A172 (cell line): ENCODE measurements at places on chromosomes 6 and 20. TPM values are rescaled to one million over a fixed set of nuclear protein-coding genes. Genes with fewer than 3 reads are reported as not detected.
A peak's percentile ranks its signal among the peaks of the same experiment; 100 is the strongest.

MLN gene
- not detected in 2 replicates for total RNA-seq

CEP250 gene
- 18.4 and 21.4 TPM in 2 replicates for total RNA-seq

SNX5 gene
- total RNA-seq: 110 and 134 TPM in 2 replicates

KIF13A gene
- 22.9 and 25.9 TPM in 2 replicates for total RNA-seq

WDR46 gene
- 77.9 and 95.4 TPM in 2 replicates for total RNA-seq

POU5F1 gene
- not detected in 2 replicates for total RNA-seq

MACROD2 gene
- total RNA-seq: 0.02 and 0.46 TPM in 2 replicates

OOEP gene
- not detected in 2 replicates for total RNA-seq

LINC00237 gene
- not detected in 2 replicates for total RNA-seq

DYNLT1 gene
- 128 and 154 TPM in 2 replicates for total RNA-seq

DNA sequence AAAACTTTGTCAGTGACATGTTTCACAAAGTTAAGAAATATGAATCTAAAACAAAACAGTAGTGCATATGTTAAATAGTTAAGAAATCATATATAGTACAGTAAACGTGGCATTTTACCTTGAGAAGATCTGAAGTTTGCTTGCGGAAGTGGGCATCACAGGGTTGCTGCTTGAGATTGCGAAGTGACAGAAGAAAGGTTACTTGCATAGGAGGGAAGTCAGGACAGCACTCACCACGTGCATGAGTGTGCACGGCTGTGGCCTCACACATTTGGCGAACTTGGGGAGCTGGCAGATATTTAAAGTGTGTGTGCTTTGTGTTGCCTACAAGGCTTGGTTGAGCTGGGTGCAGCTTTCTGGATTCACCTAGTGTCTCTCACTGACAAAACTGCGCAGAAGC lies 431.5 kb upstream of the ARID1B start:
- no peak for DNase-seq

GRCh38 chr6:8110117-8110721 lies 7.9 kb upstream of the EEF1E1 start:
- no peak for DNase-seq

DNA sequence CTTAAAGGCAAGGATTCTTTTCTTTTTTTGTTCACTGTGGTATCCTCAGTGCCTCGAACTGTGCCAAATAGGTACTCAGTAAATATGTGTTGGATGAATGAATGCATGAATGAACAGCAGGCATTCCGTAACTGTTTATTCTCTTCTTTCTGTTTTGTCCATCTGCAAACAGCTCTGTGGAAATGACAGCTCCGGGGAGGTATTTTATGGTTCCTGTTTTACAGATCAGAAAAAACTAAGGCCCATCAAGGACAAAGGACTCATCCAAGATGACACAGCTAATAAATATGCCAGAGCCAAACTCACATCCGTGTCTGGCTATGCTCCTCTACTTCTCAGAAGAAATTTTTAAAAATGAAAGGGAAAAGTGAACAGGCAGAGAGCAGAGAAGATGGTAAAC lies 21.0 kb downstream of the JPH2 start:
- DNase-seq: peak; percentile 43

DNA sequence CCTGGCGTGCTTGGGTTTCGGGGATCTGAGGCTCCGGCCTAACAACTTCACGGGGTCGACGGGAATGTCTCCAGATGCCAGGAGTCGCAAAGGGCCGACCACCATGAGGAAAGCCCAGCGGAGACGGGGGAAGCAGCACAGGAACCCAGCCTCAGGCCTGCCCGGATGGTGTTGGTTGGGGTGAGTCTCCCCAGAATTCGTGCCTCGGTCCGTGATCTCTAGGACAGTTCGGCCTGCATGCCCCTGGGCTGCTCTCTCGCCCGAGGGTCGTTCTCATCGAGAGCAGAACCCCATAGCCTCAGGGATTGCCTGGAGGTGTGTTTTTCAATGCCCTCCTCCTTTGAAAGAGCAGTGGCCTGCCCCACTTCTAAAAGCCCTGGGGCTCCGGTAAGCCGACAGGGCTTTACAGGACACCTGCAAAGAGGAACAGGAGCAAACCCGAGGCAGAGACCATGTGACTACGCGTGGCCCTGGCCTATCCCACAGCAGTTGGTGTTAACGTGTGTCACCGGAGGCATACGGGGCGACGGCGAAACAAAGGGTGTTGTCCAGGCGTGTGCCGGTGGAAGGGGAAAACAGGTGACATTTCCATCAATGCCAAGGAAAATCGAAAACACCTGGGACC lies 973.1 kb upstream of the DEFB115 start:
- DNase-seq: no peak

DNA sequence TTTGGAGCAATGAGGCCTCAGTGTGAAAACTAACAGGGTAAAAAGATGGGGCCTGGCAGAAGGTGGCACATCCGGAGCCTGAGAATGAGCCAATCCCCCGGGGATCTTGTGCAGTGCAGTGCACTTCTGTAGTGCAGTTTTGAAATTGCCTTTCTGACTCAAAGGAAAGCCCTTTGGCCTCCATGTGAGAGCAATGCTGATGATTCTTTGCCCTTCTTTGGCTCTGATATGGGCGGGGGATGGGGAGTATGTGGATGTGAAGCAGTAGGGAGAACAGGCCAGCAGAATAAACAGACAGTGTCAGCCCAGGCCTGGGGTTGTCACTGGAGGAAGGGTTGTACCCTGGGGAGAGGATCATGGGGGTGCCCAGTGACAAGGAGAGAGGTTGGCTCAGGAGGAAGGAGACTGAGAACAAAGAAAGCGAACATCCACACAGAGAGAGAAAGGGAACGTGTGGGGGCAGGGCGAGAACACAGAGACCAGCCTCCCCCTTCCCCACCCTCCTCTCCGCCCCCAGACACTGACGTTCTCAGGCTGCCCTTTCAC lies 351.2 kb downstream of the CDC5L start:
- no peak for DNase-seq

GRCh38 chr6:45721665-45722064 lies 294.0 kb downstream of the CLIC5 start:
- no peak for DNase-seq

DNA sequence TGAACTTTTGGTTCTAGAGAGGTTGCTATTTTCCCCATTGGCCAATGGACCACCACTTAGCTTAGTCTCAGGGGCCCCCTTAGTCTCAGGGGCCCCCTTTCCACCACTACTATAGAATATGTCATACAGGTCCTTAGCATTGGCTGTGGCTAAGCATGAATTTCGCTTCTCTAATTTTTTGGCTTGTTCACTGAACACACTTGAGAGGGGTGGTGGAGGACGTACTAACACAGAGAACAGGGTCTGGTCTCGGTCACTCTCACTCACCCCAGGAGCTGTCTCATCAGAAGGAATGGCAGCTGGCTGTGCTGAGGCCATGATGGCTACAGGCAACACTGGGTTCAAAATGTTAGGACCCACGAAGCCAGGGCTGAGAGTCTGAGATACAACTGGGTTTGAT lies 30.3 kb downstream of the ZNF318 start:
- DNase-seq: no peak

GRCh38 chr6:133179481-133179880 lies 61.7 kb upstream of the EYA4 start:
- no peak for DNase-seq

GRCh38 chr6:8821981-8822381 lies 386.6 kb upstream of the SLC35B3 start:
- DNase-seq: no peak

GRCh38 chr20:5895626-5896025 lies 54.7 kb downstream of the TRMT6 start:
- no peak for DNase-seq

DNA sequence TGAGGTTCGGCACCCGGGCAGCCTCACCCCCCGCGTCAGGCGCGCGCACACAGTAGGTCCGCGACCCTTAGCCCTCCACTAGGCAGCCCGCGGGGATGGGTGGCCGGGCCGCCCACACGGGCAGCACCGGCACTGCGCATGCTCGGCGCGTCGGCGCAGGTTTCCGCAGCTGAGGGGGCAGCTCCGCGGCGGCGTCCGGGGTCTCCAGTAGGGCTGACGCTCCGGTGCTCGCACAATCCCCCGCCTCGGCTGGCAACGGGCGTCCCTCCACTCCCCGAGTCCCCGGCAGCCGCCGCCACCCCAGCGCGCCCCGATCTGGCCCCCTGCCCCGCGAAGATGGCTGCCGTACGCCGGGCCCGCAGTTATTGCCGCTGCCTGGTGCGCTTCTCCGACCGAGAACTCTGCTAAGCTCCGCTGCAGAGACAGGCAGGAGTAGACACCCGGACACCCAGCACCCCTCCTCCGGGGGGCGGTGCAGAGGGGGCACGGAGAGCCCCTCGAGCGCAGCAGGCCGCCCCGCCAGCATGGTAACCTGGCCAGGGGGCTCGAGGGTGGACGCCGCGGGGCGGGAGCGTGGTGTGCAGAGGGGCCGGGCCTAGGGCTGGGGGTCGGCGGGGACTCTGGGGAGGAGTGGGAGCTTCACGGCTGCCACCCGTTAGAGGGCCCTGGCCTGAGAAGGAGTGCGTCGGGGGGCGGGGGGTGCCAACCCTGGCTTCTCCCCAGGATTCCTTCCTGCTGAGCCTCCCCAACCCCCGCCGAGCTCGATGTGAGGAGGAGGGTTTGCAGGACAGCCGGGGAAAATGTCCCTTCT lies at the start of gene FBXO9:
Gene FBXO9, plus strand, starts transcription at position 139 of the 811 bp plus-strand sequence. Its CDS starts 386 bp downstream, at position 525.
- DNase-seq: peak; percentile 29

GRCh38 chr6:38876475-38876874 lies 161.4 kb downstream of the DNAH8 start:
- no peak for DNase-seq

GRCh38 chr6:36120979-36121786 lies 9.1 kb upstream of the MAPK13 start:
- peak; percentile 42 for DNase-seq

DNA sequence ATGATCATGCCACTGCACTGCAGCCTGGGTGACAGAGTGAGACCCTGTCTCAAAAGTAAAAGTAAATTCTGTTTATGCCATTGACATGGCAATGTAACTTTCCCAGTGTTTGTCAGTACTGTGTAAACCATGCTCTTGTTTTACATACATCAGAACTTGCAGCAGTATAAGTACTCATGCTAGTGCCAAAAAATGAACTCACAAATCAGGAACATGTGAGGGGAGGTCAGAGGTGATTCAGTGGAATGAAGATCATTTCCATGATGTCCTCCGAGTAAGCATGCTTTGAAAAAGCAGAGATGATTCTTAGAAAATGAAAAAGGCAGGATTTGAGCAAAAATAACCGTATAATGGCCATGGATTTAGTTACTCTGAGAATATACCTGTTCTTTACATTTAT lies 81.9 kb downstream of the ANKS1A start:
- DNase-seq: no peak

- no peak for DNase-seq
Measured at GRCh38 chr6:90643381-90643780, 56.5 kb upstream of the MAP3K7 start.

DNA sequence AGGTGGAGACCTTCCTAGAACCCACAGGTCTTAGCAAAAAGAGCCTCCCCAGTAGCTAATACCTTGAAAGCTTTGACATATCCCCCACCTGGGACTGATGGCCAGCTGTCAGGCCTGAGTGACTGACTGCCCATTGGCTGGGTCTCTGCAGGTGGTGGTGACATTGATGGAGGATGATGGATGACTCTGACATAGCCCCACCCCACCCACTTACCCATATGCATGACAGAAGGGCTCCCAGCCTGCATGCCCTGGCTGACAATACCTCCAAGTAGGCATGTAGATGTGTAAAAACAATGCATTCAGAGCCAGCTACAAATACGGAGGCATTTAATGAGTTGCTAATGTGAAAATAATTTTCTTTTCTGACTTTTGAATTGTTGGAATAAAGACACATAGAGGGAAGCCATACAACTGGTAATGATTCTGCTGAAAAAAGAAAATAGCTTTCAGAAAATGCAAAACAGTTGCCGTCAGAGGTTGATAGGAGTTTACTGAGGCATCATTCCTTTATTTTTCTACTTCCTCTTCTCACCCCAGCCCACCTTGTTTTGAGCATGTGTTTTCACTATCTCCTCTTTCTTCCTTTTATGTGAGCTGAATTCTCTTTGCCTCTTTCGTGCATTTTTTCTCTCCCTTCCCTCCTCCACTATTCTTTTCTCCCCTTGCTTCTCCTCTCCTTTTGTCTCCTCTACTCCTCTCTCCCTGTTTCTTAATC lies 70.6 kb downstream of the OLIG3 start:
- no peak for DNase-seq

GRCh38 chr6:104632588-104632987 lies 227.1 kb downstream of the HACE1 start:
- no peak for DNase-seq

GRCh38 chr20:34732523-34732922 lies 28.4 kb downstream of the TP53INP2 start:
- DNase-seq: no peak

DNA sequence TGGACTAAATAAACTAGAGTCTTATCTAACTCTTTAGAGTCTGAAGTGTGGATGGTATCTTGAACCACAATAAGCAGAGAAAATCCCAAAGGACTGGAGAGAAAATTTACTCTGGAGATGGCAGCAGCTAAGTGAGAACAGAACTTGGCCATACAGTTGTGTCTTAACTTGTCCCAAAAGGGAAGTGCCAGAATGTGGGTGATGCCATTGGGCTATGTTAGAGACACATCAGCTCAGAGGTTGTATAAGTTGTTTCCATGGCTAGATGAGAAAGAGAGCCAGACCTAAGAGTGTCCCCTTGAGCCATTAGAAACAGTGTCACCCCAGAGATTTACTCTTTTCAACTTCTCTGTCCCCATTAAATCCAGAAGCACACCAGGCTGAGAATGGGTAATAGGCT lies 36.2 kb downstream of the FOXO3 start:
- DNase-seq: no peak

DNA sequence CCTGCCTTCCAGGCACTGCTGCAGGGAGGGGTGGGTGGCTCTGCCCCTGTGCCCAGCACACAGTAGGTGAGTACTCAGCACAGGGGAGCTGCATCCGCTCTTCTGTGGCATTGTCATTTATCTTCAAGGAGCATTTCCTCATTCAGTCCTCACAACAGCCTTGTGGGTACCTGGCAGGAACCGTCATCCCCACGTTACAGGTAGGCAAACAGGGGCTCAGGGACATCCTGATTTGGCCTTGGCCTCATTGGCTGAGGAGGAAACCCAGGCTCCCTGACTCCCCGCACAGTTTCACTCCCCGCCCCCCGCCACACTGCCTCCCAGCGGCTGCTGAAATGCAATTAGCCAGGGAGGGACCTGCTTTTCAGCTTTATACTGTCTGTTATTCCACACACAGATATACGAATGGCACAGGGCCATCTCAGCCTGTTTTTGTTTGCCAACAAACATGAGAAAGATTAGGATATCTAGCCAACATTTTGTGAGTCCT lies 24.2 kb upstream of the PNPLA1 start:
- DNase-seq: no peak

- DNase-seq: no peak
Measured at GRCh38 chr20:34883809-34884208, 7.4 kb downstream of the ACSS2 start.
